Germinal center (tissue), 1 donor: ENCODE measurements at places on chromosomes 3 and 15.

DNA sequence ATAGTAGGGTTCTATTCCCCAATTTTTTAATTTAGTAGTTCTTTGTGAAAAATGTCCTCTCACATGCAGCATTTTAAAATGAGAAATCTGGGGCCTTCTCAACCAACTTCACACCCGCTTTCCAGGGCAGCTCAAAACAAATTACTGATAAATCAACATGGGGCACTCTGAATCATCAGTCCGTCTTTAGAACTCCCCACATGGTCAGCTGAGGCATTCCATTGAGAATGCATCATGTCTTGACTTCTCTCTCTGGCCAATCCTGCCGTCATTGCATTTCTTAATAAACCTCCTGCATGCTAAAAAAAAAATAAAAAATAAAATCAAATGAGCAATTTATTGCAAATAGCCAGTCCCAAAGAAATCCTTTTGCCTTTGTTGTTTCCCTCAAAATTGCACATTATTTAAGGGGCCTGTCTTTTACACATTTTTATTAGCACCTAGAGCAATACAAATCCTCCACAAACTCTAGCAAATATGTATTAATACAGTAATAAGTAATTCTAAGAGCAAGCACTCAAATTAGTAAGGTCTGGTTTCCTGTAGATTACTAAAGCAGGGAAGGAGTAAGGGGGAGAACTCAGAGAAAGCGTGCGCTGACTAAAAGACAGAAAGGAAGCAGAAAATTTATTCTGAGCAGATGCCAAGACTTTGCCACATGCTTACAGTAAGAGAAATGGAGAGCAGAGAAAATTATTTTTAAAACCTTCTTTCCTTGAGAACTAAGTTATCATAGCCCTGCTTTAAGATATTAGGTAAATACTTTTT lies 175.7 kb downstream of the TNIK start:
- no peak for DNase-seq

DNA sequence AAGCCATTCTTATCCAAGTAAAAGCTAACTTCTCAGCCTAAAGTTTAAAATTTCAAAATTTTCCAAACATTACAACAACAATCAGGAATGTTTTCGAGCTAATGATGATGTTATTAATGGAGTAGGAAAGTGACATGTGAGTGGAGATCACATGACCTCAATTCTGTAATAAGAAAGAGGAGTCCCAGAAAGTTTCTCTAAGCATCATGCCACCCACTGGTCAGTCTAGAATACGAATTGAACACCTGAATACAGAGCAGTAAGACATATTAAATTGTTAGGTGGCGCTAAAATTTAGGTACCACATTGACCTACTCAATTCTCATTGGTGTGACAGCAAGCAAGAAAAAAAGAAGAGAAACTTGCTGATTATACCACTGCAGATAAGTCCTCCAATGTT lies 163.9 kb downstream of the DCLK3 start:
- no peak for DNase-seq

GRCh38 chr15:86235667-86236066 lies 156.0 kb downstream of the AGBL1 start:
- DNase-seq: no peak

DNA sequence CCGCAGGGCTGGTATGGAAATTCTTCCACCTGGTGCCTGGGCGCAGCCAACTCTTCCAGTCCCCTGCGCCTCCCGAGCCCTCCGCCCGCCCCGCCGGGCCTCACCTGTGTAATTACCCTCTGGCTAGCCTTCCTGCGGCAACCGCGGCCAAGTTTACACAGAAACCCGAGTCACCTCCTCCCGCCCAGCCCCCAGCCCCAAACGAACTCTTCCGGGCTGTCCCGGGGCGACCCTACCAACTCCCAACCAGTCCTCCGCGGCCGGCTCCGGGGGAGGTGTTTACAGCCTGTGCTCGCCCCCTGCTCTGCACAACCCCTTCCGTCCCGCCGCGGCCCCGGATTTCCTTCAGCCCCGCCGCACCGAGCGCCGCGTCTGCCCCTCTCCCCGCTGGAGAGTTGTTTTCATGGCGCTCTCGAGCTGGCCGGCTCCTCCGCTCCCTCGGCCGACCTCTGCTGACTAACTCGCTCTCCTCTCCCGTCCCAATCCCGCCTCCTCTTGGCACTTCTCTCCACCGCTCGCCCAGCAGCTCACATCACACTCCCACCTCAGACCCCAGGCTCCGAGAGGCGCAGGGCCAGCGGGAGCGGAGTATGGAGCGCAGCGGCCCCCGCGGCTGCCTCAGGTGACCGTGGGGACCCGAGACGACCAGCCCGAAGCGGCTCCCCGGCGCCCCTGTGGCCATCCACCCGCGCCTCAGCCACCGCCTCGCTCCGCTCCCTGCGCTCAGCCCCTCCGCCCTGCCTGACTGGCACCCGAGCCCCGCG lies 538 bp downstream of the ATOSA start:
- DNase-seq: peak; percentile 34
